ENCODE measurements at places on chromosomes 2 and 18. TPM values are rescaled to one million over a fixed set of nuclear protein-coding genes. Genes with fewer than 3 reads are reported as not detected.

UGT1A7 gene
- total RNA-seq: not detected

DNA sequence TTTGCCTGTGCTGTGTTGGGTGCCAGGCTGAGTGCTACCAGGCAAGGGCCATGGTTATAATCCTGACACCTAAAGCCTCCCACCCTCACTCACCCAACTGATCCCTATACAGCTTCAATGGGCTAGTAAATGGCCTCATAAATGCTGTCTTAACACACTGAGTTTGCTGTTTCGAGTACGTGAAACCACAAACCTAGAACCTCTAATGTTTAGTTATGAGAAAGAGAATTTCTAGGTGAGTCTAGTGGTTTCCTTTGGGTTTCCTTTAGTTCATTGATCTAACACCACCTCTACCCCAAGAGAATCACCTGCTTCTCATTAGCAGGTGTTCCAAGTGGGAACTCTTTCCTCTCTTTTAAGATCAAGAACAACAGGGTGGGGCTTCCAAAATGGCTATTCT is 172.0 kb downstream of the MC4R start:
- no peak for DNase-seq

DNA sequence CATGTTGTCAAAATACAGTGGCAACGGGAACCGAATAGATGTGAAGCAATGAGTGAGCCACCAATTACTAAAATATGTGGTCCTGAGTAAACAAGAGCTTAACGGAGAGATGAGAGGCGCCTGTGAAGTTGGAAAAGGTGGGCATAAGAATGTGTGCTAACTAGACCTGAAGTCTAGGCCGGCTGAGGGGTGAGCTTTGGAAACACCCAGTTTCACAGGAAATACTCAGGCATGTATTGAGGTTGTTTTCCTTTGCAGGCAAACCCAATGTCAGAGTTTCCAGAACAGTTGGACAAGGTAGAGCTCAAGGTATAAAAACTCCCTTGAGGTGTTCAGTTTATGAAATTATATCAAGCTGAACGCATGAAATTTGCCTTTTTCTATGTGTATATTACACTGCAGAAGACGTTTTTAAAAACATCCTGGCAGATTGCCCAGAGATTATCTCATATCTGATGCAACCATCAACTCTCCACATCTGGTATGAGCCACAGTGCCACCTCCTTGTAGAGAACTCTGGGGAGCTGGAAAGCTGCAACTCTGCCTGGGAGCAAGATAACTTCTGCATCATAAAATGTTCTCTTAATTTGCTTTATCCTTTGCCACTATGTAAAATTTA is 3.9 kb upstream of the WDSUB1 start:
- DNase-seq: no peak

GRCh38 chr2:22491442-22491841 is 893.5 kb upstream of the KLHL29 start:
- no peak for DNase-seq

DNA sequence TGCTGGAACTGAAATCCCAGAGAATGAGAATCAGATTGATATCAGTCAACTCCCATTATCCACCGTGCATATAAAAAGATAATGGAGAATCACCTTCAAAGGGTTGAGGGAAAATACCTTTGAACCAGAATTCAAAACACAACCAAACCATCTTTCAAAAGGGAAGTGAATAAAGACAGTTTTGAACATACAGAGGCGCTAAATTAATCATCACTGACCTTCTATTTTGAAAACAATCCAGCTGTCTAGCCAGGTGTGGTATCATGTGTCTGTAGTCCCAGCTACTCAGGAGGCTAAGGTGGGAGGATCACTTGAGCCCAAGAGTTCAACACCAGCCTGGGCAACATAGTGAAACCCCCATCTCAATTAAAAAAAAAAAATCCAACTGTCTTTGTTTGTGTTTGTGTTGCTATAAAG is 63.6 kb downstream of the TRABD2A start:
- DNase-seq: no peak

DNA sequence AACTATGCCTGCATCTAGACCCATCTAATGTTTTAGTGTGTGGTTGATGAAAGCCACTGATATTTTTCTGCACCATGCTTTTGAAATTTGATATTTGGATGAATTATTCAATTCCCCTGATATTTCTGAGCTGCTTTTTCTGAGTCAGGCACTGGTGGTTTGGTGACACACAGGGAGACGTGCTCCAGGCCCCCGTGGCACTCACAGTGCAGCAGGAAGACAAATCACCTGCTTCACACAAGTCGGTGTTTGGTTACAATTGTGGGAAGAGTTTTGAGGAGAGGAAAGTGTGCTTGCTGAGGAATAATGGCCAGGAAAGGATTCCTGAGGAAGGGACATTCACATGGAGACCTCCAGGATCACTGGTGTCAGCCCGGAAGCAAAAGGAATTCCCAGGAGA is 179.7 kb downstream of the ACKR3 start:
- DNase-seq: no peak

DNA sequence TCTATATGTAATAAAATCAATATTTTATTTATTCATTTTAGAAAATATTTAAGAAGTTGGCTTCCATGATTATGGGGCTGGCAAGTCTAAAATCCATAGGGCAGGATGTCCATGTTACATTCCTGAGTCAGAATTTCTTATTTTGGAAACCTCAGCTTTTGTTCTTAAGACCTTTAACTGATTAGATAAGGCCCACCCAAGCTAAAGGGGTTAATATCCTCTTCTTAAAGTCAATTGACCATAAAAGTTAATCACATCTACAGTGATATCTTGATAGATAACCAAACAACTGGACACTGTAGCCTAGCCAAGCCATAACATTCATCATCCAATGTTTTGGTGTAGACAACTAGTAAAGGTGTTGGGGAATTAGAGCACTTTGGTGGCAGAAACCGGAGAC is 1035.4 kb upstream of the ZEB2 start:
- DNase-seq: no peak

DNA sequence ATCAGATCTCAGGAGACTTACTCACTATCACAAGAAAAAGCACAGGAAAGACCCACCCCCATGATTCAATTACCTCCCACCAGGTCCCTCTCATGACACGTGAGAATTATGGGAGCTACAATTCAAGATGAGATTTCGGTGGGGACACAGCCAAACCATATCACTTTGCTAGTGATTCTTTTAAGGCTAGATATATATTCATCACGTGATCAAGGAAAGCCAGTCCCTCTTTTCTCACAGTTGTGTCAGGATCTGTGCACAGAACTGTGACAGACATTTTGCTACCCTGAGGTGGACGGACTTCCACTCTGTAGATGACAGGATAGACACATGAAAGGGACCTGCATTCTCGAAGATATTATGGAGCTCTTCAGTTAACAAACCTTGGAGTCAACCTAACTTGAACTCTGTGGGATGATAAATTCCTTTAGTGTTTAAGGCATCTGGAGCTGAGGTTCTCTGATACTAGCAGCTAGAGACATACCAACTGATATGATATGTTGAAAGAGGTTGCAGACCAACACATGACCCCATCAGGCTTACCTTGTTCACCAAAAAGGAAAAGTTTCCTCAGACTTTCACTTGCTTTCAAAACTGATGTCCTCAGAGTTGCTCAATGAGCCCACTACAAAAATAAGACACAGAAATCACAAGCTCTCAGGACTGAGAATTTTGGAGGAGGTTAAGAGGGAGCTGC is 66.3 kb upstream of the SCG2 start:
- DNase-seq: no peak

DNA sequence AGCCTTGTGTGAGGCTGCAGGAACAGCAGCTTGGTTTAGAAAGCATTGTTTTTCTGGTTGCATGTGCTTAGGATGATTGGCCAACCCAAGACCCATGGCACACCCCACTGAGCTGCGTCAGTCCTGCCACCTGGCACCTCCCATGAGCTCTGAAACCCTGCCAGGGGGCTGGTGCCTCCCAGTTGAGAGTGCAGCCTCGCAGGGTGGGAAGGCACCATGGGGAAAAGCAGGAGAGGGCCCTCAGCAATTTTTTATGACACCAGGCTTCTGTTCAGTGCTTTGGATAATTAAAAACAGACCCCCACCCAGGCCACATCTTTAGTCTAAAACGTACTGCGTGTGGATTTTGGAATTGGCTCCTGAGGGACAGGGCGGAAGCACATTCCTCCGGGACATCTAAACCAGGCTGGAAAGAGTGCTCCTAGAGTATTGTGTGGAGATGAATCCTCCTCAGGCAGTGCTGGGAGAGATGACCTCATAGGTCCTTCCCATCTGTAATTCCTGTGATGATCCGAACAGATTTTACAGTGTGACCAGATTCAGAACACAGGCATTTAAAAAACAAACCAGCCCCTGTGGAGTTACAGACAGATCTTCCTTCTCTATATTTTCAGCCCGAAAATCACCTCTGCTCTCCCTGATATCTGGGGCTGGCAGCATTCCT is 438.3 kb downstream of the ZNF521 start:
- no peak for DNase-seq

GRCh38 chr2:81097361-81097760 is 792.8 kb upstream of the LRRTM1 start:
- DNase-seq: no peak

GRCh38 chr2:184646177-184646576 is 47.8 kb downstream of the ZNF804A start:
- no peak for DNase-seq

- no peak for DNase-seq
Observed at GRCh38 chr18:941331-941730, 36.7 kb downstream of the ADCYAP1 start.

GALR1 gene
- total RNA-seq: not detected

DNA sequence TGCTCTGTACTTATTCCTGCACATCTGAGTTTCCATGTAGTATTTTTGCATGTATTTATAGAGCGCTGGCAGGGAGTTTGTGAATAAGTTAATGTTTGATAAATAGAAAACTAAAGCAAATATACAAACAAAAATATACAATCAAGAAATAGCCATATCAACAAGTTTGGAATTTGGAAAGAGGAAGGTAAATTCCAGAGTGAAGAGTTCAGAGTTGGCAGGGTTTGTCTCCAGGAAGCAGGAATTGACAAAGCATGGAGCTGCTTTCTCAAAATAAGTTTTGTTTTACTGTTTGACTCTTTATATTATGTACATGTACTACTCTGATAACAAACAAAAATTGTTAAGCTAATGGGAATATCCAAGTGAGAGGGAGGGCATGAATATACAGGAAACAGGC is 80.3 kb downstream of the SPOPL start:
- no peak for DNase-seq

SKA1 gene
- 23.6 TPM for total RNA-seq

- DNase-seq: no peak
Observed at GRCh38 chr2:27042159-27042661, 9.3 kb upstream of the AGBL5 start.

- DNase-seq: no peak
Observed at GRCh38 chr2:170582751-170583463, 132.2 kb upstream of the SP5 start.

GRCh38 chr2:181036445-181036844 is 56.0 kb downstream of the UBE2E3 start:
- DNase-seq: no peak

- no peak for DNase-seq
Observed at GRCh38 chr2:207831584-207832248, 62.0 kb upstream of the FZD5 start.

DNA sequence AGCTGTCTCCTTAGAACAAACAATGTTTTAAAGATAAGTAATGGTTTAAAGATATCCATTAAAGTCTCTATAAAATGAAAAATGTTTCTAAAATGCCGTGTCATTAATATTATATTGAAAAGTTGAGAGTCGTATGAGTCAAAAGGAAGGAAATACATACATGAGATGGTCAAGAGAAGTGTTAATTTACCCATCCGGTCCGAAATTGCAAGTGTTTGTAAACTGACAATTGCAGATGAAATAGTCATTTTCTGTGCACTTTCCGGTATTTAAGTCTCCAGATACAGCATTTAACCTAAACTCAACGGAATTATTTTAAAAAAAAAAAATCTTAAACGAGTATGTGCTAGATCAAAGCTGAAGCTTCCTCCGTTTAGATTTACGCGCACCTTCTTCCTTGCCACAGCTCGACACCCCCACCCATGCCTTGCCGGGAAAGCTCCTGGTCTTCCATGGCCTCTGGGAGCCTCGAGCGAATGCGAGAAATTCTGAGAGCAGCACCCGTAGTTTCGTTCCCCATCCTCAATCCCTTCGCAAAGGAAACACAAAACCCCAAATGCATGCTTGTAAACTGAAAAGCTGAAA is 1.8 kb downstream of the DSC3 start:
- no peak for DNase-seq

GRCh38 chr2:2834516-2835254 is 503.6 kb upstream of the MYT1L start:
- no peak for DNase-seq

DNA sequence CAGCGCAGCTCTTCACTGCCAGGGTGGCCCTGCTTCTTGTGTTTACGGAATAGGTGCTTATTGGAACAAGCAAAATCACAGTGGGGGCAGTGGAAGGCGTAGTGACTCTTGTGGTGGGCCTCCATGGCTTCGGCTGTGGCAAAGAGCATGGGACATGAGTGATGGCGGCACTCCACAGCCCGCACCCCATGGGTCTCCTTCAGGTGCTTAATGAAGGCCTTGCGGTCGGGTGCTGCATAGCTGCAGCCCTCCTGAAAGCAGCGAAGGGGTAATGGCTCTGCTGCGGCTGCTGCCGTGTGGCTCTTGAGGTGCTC is 10.7 kb downstream of the ZNF142 start:
- no peak for DNase-seq

GRHL1 gene
- 1.4 TPM for total RNA-seq

DNA sequence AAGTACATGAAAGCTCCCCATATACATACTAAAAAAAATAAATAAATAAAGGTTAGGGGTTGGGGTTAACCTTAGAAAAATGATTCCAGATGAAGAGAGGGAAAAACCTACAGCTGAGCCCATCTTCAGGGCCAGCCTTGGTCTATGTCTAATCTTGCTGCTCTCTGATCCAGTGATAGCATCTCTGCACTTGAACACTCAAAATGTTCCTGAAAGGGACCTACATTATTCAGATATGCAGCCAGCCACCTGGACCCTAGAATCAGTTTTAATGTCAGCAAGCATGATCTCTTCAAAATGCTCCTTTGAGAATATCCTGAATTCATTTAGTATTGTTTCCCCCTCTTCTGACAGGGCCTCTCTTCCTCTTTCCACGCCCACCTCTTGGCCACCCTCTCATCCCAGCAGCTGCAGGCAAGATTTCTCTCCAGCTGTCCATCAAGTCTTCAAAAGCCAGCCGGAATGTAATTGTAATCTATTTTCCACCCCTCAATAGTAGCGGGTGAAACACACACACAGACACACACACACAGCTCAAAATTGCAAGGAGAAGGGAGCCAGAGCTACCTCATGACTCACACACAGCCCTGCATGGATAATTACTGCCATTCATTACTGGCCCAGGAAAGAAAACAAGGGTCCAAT is 135.5 kb downstream of the MYO3B start:
- DNase-seq: no peak

DNA sequence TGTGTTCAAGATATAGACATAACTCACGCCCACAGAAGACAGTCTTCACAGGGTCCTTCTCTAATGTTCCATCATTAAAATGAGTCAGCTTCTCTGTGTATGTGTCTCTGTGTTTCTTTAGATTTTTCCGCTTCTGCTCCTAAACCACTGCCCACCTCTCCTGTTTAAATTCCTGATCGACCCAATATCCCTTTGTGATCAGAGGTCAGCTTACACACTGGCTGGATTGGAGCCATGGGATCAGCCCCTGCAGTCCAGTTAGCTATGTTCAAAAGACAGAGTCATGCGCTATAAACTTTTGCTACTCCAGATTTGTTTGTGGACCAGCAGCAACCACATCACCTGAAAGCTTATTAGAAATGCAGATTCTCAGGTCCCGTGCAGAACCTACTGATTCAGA is 229.2 kb downstream of the C1D start:
- no peak for DNase-seq

GRCh38 chr2:157438863-157439823 is 4.7 kb downstream of the CYTIP start:
- no peak for DNase-seq

GNAL gene
- total RNA-seq: 0.14 TPM

- DNase-seq: no peak
Observed at GRCh38 chr18:13578400-13578799, 148.0 kb downstream of the FAM210A start.

Data from activated T-helper 2 cell treated with anti-CD3 and anti-CD28 coated beads, Interferon-gamma antibody, Interleukin-2, Interleukin-4, amounts not matched to agents 10 μg/mL and 5 μg/mL and 100 μg/mL, durations not matched to agents 14 hours and 24 hours and 36 hours (primary cell).